ENCODE measurements at places on chromosomes 6 and 20.

GRCh38 chr6:168050881-168051586 lies 28.0 kb downstream of the FRMD1 start:
- no peak for DNase-seq

DNA sequence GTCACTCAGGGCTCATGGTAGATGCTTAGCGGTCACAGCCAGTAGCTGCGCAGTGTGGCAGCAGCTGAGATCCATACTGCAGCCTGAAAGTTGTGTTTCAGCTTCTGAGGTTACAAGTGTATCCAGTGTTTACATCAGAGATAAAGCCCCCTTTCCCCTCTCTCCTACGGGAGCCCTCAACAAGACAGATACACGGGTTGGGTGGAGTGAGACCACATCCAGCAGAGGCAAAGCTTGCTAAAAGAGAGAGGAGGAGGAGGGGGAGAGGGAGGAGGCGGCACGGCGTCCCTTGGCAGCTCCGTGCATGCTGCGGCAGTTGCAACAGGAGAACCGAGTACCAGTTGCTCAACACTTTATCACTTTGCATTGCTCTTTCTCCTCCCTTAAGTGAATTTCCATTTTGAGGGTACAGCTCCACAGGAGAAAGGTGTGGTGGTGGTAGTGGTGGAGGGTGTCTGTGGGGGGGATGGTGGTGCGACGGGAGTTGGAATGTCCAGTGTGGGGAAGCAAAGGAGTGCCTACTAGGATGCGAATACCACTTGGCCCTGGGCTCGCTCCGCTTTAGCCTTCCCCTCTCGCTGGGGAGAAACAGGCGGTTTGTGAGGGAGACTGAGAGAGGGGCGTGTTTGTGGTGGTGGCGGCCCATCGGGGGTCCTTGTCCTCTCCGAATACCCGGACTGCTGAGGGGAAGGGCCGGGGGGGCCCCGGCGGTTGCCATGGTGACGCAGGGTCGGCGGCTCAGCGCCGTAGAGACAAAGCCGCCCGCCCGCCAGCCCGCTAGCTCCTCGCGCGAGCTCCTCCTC lies 405 bp upstream of the RNF182 start:
- DNase-seq: no peak

- DNase-seq: no peak
Measured at GRCh38 chr6:88661136-88661535, 302.3 kb downstream of the RNGTT start.

GRCh38 chr6:157514659-157515496 lies 133.9 kb downstream of the ZDHHC14 start:
- DNase-seq: no peak

DNA sequence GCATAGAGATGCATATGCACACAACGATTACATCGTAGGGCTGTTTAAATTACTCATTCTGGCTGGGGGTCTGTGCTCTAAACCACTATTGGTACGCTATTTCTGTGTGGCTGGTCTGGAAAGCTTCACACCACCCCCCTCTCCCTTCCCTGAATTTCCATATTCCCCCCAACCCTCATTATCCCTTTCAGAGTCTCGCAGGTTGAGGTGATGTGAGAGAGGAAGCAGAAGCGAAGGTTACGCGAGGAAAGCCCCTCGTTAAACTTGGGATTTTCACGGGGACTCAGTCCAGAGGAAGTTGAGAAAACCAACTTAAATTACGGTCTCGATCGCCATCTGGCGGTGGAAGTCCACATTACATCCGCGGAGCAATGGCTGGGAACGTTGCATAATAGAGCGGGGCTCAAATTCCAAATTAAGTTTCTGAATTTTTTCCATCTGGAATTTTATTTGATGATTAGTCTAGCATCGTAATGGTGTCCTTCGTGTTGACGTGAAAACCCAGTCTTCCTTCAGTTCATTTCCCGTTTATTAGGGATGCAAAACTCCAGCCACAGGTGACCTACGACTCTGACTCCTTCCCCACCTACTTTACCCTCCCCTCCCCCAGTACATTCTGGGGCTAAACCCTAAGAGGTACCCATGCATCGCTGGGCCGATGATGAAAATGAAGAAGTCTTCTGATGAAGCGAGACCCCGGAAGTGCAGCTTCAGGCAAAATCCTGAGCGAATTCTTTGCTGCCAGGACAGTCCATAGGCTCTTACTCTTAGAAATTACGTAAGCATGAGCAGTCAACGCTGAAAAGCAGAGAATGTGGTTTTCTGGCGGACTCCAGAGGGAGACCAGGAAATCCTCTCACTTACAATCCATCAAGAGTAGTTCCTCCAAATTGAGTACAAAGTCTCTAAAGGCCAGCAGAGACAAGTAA lies 19.7 kb downstream of the HLA-DOB start:
- DNase-seq: peak; percentile 85

DNA sequence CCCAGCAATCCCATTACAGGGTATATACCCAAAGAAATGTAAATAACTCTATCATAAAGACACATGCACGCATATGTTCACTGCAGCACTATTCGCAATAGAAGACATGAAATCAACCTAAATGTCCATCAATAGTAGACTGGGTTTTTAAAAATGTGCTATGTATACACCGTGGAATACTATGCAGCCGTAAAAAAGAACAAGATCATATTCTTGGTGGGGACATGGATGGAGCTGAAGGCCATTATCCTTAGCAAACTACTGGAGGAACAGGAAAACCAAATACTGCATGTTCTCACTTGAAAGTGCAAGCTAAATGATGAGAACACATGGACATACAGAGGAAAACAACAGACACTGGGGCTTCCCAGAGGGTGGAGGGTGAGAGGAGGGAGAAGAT lies 201.2 kb downstream of the GMDS start:
- DNase-seq: no peak

DNA sequence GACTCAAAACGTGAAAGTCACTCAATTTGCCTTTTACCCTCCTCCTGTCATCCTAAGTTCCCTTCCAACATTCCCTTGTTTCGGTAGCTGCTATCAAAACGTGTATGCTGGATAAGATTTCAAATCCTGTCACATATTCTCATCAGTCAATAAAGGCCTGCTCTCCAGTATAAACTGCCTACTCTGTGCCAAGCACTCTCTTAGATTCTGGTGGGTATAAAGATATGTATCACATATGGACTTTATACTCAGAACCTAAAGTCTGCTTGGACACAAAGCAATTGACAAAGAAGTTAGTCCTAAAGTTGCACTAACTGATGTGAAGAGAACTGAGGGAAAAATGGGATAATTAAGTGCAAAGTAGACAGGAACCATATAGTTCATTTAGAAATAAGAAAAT lies 476.6 kb upstream of the MARCKS start:
- DNase-seq: no peak

- no peak for DNase-seq
Measured at GRCh38 chr20:23048283-23049200, 930 bp downstream of the THBD start.

GRCh38 chr20:23116311-23117089 lies 30.4 kb upstream of the CD93 start:
- DNase-seq: peak; percentile 25

- no peak for DNase-seq
Measured at GRCh38 chr20:20755231-20755630, 42.8 kb upstream of the RALGAPA2 start.

GRCh38 chr6:34150766-34151165 lies 4.9 kb upstream of the GRM4 start:
- no peak for DNase-seq

GRCh38 chr20:24108581-24108980 lies 120.0 kb upstream of the GGTLC1 start:
- no peak for DNase-seq

GRCh38 chr6:41801380-41801779 lies 13.9 kb downstream of the TOMM6 start:
- peak; percentile 55 for DNase-seq

DNA sequence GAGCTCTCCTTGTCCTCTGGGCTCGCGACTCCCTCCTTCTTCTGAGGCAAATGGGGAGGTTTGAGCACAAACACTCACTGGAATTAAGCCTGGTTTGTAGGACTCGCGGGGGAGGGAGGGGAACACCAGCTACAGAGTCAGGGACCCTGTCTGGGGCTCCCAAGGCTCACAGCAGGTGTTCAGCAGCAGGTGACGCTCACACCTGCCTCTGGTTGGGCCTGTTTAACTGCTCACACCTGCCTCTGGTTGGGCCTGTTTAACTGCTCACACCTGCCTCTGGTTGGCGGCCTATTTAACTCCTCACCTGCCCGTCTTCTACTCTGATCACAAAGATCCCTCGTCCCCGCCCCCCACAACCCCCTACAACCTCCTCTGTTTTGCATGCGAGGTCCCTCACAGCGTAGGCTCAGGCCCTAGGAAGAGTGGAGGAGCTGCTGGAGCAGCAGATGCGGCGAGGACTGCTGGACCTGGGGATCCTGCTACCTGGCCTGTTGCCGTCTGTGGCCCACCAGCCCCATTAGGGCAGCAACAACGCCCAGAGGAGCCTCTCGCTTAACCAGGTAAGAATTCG lies 181.9 kb downstream of the ERMARD start:
- DNase-seq: no peak

DNA sequence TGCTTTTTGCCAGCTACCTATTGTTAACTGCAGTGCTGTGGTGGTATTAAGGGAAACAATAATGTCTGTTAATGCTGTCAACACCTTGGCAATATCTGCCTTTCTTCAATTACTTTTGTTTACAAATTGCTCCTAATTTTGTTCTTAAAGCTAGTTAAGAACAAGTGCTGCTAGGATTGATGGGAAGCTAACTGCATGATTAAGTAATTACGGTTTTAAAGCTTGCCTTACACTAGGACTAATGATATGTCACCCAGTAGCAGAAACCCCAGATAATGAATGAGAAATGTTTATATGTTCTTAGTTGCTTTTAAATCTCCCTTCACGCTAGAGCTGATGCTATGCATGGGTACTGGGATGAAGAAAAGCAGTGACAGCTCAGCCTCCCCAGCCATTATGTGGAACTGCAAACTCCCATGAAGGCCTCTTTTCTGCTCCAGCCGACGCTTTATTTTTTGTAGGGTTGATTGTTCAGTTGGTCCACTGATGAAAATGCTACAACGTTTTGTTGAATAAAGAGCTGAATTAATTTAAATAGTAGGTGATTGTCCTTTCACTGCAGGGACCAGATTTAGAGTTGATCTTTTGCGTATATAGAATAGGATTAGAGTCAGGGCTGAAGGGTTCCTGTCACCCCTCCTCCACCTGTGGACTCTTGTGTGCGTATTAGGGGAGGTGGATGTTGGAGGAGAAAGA lies 610.5 kb downstream of the TFAP2B start:
- no peak for DNase-seq

- peak; percentile 80 for DNase-seq
Measured at GRCh38 chr6:31079656-31080261, 32.6 kb downstream of the C6orf15 start.

- no peak for DNase-seq
Measured at GRCh38 chr6:14194976-14195375, 77.4 kb downstream of the CD83 start.

GRCh38 chr20:25491446-25492038 lies 84.1 kb downstream of the GINS1 start:
- DNase-seq: no peak

- DNase-seq: peak; percentile 51
Measured at GRCh38 chr20:3208786-3209256, 477 bp upstream of the ITPA start.

DNA sequence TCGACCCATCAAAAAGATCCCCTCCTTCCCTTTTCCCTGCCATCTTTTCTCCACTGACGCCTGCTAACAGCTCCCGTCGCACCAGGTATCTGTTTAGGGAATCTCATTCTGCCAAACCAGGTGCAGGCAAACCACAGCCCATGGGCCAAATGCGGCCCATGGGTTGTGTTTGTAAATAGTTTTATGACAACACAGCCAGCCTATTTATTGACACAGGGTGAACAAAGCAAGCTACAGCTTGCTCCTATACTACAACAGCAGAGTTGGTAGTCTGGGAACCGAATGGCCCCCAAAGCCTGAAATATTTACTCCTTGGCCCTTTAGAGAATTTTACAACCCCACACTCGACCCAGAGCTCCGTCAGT lies 16.4 kb downstream of the NFATC2 start:
- DNase-seq: peak; percentile 44

DNA sequence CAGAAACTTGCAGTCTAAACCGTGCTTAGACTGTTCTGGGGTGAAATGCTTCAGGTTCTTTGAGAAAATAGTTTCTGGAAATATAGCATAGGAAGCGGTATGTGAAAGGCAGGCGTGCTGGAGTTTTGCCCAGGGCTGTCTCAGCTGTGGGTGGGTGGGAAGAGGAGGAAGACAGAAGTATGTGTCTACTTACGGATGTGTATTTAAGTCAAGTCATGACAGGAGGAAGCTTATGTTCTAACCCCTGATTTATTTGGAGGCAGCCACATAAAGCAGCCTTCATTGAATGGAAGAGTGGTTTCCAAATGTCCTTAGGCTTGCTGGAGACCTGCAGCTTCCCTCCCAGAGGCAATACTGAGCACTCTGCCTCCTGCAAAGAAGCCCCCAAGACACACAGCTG lies 345.8 kb upstream of the PRND start:
- DNase-seq: no peak

DNA sequence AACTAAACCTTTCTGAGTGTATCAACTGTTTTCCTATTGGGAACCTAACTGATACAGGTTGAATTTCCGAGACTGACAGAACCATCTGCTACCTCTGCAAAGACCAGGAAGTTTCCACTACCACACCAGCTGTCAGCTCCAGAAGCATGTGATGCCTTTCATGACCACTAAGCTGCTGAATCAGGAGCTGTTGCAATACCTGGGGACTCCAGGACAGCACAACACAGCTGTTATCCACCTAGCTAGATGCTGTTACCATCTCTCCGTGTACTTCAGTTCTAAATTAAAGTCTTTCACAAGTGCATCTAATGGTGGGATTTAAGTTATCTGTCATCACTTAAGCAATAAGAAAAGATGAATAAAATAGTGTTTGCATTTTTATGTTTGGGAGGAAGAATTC lies 158.2 kb upstream of the IMPG1 start:
- DNase-seq: no peak

GRCh38 chr20:63682384-63683139 lies 13.9 kb upstream of the TNFRSF6B start:
- DNase-seq: no peak

- DNase-seq: no peak
Measured at GRCh38 chr6:95636552-95637431, 59.5 kb downstream of the MANEA start.

- no peak for DNase-seq
Measured at GRCh38 chr6:19037607-19038006, 650.5 kb downstream of the RNF144B start.

DNA sequence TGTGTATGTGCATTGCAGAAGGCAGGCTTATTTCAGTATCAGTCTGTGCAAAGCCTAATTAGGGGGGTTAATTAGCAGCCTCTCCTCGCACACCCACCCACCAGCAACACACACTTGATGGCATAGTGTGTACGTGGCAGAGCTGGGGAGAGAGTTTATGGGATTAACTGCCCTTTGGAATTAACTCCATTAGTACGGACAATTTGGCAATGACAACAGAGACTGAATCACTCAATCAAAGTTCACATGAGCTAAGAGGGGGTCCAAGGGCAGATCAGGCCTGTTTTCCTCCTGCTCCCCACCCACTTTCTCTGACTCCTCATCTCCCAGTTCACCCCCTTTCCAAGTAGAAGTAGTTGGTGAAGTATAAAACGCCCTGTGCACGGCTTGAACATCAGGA lies 69.5 kb downstream of the LRFN2 start:
- no peak for DNase-seq

GRCh38 chr6:125200941-125201340 lies 47.4 kb downstream of the TPD52L1 start:
- DNase-seq: no peak

All from NAMALWA (cell line).